ENCODE measurements at places on chromosomes 16 and 17.

DNA sequence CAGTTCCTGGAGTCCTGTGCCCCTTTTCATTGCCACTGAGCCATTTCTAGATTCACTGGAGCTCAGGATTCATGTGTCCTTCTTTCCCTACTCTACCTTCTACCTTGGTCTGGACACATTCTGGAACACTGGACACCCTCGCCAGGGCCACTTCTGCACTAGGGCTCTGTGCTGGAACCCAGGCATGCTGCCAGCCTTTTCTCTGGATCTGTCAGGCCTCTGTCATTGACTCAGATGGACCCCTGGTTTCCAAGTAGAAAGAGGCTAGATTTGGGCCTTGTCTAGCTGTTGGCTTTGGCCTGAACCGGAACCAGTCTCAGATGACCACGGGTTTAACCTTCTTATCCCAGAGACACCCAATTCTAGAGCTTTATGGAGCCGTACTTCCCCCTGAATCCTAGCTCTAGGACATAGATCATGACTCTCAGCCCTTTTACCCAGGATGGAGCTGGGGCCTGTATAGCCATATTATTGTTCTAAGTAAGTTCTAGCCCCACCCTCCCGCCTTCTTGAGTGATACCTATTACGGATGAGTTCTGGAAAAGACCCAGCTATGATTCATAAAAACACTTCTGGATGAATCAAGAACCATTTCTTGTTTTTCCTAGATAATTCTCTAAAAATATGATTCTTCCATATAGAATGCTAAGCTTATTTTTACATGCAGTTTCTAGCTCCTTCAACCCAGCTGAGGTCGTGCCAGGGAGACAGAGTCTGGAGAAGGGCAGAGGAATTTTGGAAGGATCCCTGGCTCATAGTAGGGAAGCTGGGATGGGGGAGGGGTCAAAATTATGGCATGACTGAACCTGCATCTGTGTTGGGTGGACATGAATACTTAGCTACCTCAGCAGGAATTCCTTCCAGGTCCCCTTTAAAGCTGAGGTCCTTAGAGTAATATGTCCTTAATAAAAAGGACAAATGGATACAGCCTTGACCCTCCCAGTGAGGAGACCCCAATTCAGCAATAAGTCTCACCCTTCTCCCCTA lies 1.1 kb upstream of the CHRNB1 start:
- DNase-seq, result no peak

DNA sequence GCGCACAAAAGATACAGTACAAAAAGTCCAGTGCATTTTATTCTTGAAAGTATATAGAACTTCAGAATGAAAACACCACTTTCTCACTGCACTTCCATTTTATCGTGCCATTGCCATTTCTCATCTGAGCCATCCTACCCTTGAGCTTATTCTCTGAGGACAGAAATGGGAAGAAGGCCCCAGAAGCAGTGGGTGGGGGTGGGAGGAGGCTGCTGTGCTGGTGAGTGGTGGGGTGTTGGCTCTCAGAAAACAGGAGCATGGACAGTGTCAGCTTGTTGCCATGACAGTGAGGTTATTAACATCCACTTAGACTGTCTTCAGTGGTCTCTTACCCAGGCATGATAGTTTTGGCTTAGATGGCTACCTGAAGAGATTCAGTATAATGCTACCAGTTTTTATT lies 4.5 kb downstream of the ATMIN start:
- DNase-seq, result no peak

- DNase-seq, result no peak
These were observed 705 bp downstream of the FOXK2 start for GRCh38 chr17:82519971-82520903.

DNA sequence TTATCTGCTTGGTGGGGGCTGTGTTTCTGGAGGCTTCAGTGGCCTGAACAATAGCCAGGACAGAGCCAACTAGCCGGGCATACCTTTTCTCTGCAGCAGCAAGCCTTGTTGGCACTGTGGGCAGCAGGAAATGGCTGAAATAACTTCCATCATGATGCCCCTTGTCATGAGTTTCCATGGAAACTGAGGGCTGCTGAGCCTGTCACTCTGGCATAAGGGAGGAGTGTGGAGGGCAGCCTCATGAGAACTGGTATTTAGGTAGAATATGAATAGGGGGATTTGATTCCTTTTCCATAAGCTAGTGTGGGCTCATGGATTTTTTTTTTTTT lies 39.4 kb downstream of the PLCG2 start:
- peak; percentile 20 for DNase-seq

DNA sequence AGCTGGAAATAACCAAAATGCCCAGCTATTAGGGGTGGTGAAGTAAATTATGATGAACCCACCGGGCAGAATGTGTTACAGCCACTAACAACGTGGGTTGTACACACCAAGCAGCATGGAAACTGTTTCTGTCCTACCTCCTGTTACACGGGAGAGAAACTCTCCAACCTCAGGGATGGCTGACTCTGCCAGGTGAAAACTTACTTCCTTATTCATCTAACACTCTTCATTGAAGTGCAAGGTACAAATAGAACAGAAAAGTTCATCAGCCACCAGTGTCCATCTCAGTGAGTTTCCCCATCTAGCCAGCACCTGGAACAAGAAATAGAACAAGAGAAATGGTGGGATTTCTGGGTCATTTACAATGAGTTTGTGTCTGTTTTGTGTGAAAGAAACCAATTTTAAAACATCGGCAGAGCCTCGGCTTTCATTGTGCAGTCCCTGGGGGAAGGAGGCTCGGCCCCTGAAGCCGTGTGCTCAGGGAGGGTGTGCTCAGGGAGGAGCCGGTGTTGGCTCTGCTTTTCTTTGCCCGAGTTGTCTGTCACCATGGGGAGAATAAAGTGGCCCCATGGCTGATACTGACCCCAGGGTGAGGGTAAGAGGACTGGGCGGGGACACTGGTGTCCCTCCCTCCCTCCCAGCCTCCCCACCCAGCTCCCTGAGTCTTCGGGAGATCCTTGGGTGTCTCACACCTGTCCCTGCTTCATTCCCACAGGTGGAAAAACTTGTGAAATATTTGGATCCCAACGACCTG lies 39.8 kb downstream of the RAB11FIP4 start:
- DNase-seq, result no peak

Measured in pulmonary artery endothelial cell (primary cell).